ENCODE measurements at places on chromosomes 2 and 18. TPM values are rescaled to one million over a fixed set of nuclear protein-coding genes. Genes with fewer than 3 reads are reported as not detected.

DNA sequence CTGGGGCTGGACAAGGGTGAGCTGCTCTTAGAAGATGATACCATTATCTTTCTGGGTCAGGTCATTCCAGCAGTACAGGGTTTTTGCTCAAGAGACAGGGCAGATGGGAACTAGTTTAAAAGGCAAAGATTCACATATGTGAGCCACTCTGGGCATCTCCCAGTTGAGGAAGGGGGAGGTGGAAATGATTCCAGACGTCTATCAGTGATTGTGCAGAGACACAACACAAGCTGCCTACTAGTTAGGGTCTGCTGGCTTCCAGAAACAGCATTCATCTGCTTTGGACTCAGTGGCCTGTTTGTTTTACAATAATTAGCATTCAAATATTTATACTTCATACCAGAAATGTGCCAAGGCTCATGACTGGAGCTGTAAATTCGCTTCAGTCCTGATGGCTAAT, 32.3 kb downstream of the ST6GAL2 start:
- no peak overlapping the region for H3K27ac ChIP-seq
- H3K4me3 ChIP-seq: no peak overlapping the region
- H3K27me3 ChIP-seq: no peaks in the 10 kb centered on the region
- no peak for DNase-seq
- peaks cover 80% of the 10 kb centered on the region for H3K4me1 ChIP-seq

DNA sequence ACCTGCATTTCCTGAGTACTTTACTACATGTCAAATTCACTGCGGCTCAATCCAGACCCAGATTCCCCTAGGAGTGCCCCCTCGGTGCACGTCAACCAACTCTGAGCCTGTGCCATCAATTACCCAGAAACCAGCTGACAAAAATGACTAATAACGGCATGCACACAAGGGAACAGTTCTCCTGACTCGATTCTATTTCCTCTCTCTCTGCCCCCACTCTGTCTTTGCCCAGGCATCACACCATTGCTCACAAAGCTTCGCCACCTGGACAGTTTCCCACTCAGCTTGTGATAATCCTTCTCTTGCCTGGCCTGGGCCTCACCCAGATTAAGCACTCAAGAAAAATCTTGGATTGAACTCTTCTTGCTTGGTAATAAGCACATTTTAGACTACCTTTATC, 115.3 kb upstream of the NDUFV2 start:
- DNase-seq: no peak
- H3K27ac ChIP-seq: peak overlapping the region; percentile 32
- H3K4me1 ChIP-seq: peaks cover 46% of the 10 kb centered on the region
- H3K4me3 ChIP-seq: no peak overlapping the region

BCL2L11 gene
- total RNA-seq: 10.8 TPM

GRCh38 chr2:128452536-128453530, 134.2 kb upstream of the HS6ST1 start:
- H3K4me3 ChIP-seq: no peak overlapping the region
- H3K27ac ChIP-seq: no peak overlapping the region
- no peaks in the 10 kb centered on the region for H3K36me3 ChIP-seq
- peaks cover 3% of the 10 kb centered on the region for H3K4me1 ChIP-seq
- H3K27me3 ChIP-seq: peaks cover 10% of the 10 kb centered on the region
- DNase-seq: no peak

- no peak overlapping the region for H3K4me3 ChIP-seq
- no peak for DNase-seq
- H3K36me3 ChIP-seq: peaks cover 6% of the 10 kb centered on the region
Measured at GRCh38 chr2:18804536-18804935, 215.2 kb upstream of the NT5C1B start.

DNA sequence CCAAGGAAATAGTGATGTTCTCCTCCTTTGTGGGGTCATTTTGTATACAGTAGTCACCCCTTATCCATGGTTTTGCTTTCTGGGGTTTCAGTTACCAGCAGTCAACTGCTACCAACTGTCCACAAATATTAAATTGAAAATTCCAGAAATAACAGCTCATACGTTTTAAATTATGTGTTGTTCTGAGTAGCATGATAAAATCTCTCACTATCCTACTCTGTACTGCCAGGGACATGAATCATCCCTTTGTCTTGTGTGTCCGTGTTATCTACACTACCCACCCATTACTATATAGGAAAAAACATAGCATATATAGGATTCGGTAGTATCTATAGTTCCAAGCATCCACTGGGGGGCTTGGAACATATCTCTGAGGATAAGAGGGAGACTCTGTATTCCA, 120.9 kb upstream of the DCC start:
- no peak overlapping the region for H3K4me3 ChIP-seq
- no peaks in the 10 kb centered on the region for H3K36me3 ChIP-seq
- peaks cover 7% of the 10 kb centered on the region for H3K4me1 ChIP-seq
- no peak overlapping the region for H3K27ac ChIP-seq
- DNase-seq: no peak

SGO2 gene
- 4.9 TPM for total RNA-seq

GRCh38 chr2:8165550-8165949, 516.3 kb upstream of the ID2 start:
- H3K27ac ChIP-seq: no peak overlapping the region
- no peak overlapping the region for H3K4me3 ChIP-seq
- H3K36me3 ChIP-seq: no peaks in the 10 kb centered on the region
- DNase-seq: no peak
- peaks cover 25% of the 10 kb centered on the region for H3K4me1 ChIP-seq

- H3K4me1 ChIP-seq: peaks cover 54% of the 10 kb centered on the region
- no peak overlapping the region for H3K27ac ChIP-seq
- DNase-seq: no peak
- H3K4me3 ChIP-seq: no peak overlapping the region
Measured at GRCh38 chr2:172998547-172999272, 76.9 kb upstream of the MAP3K20 start.

MC4R gene
- total RNA-seq: not detected

DNA sequence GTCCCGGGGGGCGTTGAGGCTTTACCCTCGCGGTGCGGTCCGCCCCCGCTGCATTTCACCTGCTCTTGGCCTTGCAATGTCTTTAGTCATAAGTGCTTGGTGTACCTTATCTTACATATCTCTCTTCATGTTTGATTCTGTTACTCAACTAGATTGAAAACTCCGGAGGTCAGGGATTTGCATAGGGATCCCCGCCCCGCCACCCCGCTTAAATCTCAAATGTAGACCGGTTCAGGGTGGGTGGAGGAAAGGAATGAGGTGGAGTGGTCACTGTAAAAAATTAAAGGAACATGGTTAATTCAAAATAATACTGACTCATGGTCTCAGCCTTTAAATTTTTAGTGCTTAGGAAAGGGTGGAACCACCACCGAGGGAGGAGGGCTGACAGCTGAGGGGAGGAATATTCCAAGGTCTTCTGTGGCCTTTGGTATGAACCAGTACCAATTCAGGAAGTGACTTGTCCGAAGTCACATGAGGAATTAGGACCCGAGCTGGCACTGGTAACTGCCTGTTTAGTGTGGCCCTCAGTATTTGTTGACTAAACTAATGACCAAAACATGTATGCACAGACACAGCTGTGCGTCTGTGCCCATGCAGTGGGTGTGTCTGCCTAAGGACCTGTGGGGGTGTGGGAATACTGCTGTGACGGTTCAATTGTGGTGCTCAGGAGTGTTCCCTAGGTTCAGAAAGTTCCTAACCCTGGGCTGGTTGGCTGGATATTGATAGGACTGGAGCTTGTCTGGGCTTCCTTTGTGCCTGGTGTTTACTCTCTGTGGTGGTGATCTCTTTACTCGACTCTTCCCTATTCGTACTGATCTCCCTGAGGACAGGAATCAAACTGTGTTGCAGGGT, 1.0 kb downstream of the PLEKHB2 start:
- peaks cover 3% of the 10 kb centered on the region for H3K36me3 ChIP-seq
- H3K27me3 ChIP-seq: no peaks in the 10 kb centered on the region

ATAD2B gene
- 15.8 TPM for total RNA-seq

GRCh38 chr2:212495046-212495445, 43.6 kb downstream of the ERBB4 start:
- no peaks in the 10 kb centered on the region for H3K36me3 ChIP-seq
- H3K4me1 ChIP-seq: no peaks in the 10 kb centered on the region
- H3K4me3 ChIP-seq: no peak overlapping the region

GRCh38 chr2:234548695-234549420, 52.0 kb upstream of the ARL4C start:
- H3K4me1 ChIP-seq: peaks cover 26% of the 10 kb centered on the region
- no peak overlapping the region for H3K4me3 ChIP-seq
- no peaks in the 10 kb centered on the region for H3K36me3 ChIP-seq
- H3K27ac ChIP-seq: no peak overlapping the region
- peaks cover 7% of the 10 kb centered on the region for H3K27me3 ChIP-seq
- DNase-seq: no peak

COL3A1 gene
- 7,827 TPM for total RNA-seq

DNA sequence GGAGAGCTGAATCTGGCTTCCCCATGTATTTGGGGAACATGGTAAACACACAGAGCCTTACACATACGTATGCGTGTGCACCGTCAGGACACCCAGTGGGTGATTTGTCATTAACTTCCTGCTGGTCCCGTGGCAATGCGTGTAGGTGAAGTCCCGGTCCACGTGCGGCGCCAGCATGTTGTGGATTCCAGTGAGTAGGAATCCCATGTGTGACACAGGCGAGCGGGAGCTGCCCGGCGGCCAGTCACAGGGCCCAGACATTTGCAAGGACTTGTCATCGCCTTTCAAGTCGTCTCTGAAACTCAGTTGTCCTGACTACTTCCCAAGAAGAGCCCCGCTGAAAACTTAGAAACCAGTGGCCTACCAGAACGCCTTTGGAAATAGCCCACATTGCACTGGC, 102.0 kb downstream of the RNF144A start:
- no peak overlapping the region for H3K27ac ChIP-seq
- H3K27me3 ChIP-seq: no peaks in the 10 kb centered on the region
- no peak overlapping the region for H3K4me3 ChIP-seq
- peaks cover 4% of the 10 kb centered on the region for H3K36me3 ChIP-seq
- H3K4me1 ChIP-seq: peaks cover 37% of the 10 kb centered on the region

RNF152 gene
- total RNA-seq: 137 TPM

CRYGD gene
- total RNA-seq: not detected
